ENCODE measurements at places on chromosomes 7 and 10.

GRCh38 chr7:38054199-38054598, 123.8 kb upstream of the STARD3NL start:
- no peak for DNase-seq

DNA sequence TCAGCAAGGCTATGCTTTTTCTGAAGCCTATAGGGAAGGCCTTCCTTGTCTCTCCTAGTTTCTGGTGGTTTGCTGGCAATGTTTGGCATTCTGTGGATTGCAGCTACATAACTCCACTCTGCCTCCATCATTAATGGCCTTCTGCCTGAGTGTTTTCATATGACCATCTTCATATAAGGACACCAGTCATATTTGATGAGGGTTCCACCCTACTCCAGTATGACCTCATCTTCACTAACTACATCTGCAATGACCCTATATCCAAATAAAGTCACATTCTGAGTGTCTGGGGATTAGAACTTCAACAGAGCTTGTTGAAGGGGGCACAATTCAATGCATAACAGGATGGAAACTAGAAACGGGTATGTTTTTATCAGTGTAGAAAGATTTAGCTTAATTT, 22.1 kb downstream of the CAV1 start:
- no peak for DNase-seq

GRCh38 chr10:102396317-102396650, 779 bp downstream of the NFKB2 start:
- DNase-seq = no peak

- no peak for DNase-seq
Measured at GRCh38 chr10:4239186-4239585, 454.2 kb upstream of the KLF6 start.

GRCh38 chr10:2760736-2761135, 306.6 kb upstream of the PFKP start:
- DNase-seq = no peak

DNA sequence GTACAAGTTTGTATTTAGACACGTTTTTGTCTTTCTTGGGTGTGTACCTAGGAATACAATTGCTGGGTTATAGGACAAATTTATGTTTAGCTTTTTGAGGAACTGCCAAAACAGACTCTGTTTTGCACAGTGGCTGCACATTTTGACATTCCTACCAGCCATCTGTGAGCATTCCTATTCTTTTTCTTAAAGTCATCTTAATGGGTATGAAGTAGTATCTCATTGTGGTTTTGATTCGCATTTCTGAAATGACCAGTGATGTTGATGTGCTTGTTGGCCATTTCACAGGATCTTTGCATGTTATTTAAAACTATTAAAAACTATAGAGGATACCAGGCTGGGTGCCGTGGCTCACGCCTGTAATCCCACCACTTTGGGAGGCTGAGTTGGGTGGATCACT, 32.6 kb upstream of the IL15RA start:
- no peak for DNase-seq

DNA sequence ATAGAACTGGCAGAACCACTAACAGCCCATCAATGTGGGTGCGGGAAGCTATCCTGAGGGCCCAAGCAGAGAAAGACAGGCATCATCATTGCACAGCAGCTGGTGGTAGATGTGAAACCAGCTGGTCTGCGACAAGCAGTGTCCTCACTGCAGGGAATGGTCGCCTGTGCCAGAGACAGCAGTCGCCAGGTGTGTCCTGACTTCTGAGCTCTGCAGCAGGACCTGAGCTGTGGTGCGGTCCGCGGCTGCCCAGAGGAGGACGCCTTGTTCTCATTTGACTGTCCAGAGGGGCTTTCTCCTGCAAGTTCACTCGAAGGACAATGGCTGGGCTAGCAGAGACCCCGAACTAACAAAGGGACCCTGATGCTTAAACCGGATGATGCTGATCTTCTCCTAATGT, 97.4 kb downstream of the LRRC18 start:
- no peak for DNase-seq

DNA sequence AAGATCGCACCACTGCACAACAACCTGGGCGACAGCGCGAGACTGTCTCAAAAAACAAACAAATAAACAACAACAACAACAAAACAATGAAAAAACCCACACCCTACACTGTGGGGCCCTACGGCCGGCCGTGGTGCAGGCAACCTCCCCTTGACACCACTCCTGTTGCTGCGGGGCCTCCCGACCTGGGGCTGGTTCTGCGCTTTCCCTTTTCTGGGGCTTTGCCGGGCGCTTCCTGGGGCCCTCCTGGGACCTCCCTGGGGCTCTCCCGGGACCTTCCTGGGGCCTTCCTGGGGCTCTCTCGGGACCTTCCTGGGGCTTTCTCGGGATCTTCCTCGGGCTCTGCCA, 46.6 kb downstream of the INSIG1 start:
- no peak for DNase-seq

GRCh38 chr10:49176310-49177268, 11.6 kb downstream of the TMEM273 start:
- no peak for DNase-seq

- no peak for DNase-seq
Measured at GRCh38 chr10:21019436-21019835, 122.3 kb upstream of the NEBL start.

DNA sequence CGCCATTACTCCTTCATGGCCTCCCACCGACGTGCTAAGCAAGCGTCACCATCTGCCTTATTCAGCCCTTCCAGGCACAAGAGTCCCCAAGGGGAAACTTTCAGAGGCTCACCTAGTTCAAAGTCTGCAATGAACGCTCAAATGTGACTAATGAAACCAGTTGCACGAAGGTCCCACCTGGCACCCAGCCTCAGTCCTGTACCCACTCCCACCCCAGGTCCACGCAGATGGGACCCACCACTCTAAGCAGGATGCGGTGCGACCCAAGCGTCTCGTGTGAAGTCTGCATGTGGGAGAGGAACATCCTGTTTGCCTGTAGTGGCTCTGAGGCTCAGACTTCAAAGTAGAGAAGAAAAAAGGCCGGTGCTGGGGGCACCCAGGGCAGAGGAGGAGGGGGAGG, 40.3 kb downstream of the RGS10 start:
- DNase-seq = no peak

- no peak for DNase-seq
Measured at GRCh38 chr7:104133238-104133637, 74.6 kb downstream of the ORC5 start.

DNA sequence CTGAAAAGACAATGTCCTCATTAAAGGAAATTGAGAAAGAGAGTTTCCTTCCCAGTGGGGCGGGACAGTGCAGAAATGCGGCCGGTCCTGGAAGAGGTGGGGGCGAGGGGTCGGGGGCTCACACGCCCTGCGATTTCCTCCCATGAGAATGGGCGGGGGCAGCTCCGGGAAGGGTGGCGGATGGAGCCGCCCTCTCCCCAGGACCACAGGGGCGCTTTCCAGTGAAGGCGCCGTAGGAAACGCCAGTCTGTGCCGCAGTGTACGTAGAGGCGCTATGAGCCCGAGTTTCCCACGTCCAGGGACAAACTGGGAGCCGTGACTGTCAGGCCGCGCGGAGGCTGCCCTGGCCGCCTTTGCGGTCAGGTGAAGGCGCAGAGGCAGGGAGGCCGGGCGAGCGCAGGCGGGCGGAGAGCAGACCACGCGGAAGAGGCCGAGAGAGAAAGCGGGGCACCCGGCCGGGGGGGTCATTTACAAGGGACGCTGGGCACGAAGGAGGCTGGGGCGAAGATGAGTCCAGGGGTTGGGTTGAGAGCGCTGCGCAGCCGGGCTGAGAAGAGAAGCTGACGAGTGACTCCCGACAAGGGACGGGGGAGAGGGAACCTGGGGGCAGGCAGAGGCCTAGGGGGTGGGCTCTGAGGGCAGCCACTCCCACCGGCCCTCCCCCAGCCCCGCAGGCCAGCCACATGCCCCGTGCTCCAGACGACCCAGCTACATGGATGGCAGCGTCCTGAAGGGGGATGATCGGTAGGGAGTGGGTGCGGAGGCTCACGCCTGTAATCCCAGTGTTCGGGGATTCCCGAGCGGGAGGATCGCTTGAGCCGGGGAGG, 45.0 kb downstream of the ALOX5 start:
- no peak for DNase-seq

Measured in bronchial epithelial cell (primary cell).